Pulmonary artery endothelial cell (primary cell): ENCODE measurements at places on chromosomes 3 and 15. TPM values are rescaled to one million over a fixed set of nuclear protein-coding genes. Genes with fewer than 3 reads are reported as not detected.

DNA sequence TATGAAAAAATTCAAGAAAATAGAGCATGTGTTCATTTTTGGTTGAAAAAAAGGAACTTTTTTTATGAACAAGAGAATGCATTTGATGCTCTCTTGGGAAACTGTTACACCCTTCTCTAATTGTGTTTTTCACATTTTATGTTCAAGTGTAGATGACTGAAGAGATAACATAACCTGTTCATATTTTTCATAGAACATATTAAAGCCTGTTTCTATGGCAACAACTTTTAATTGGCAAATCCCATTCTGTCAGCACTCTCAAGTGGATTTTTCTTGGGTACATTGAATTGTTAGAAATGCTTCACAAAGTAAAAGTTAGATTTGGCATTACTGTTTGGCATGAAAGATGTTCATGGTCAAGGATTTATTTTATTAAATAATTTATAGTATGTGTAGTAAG, 117.5 kb downstream of the MBNL1 start:
- no peak for DNase-seq

The IL17RD gene
- 1.5 and 1.8 TPM in 2 replicates for total RNA-seq

GRCh38 chr3:150218236-150218635, 189.9 kb upstream of the TSC22D2 start:
- DNase-seq, result no peak

The IL12A gene
- 0.40 and 2.0 TPM in 2 replicates for total RNA-seq

DNA sequence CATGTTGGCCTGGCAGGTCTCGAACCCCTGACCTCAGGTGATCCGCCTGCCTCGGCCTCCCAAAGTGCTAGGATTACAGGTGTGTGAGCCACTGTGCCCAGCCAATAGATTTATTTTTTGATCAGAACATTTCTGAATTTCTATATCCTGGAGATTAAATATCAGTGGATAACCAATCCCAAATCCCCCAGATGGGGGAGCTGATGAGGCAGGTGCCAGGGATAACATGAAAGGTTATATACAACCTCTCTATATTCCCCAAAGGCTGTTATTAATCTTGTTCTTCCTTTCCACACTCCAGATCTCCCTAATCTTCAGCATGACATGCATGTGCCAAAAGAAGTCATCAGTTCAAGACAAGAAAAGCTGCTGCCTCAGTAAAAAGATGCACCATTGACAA, 112.3 kb downstream of the WDR76 start:
- DNase-seq, result no peak

The KNL1 gene
- total RNA-seq, result 18.1 and 33.8 TPM in 2 replicates

DNA sequence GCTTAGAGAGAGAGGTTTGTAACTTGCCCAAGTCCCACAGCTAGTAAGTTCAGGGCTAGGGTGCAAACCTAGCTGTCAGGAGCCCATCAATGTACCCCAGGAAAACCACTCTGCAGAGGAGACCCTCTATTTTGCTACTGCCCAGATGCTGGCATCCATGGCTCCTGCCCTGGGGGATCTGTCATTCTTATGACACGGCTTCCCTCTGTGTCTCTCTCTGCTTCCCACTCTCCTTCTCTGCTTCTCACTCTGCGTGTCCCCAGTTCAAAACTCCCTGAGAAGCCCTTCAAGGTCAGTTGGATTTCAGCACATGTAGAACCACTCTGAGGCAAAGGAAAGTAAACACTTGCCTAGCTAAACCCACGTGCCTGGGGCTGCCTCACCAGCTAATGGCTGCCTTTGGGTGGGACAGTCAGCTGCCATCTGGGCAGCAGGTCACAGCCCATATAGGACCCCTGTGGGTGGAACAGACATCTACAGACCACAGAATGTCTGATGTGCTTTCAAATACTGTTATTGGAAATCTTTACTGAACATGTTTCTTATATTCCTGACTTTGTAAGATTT, 29.4 kb upstream of the SLCO2A1 start:
- DNase-seq, result no peak

DNA sequence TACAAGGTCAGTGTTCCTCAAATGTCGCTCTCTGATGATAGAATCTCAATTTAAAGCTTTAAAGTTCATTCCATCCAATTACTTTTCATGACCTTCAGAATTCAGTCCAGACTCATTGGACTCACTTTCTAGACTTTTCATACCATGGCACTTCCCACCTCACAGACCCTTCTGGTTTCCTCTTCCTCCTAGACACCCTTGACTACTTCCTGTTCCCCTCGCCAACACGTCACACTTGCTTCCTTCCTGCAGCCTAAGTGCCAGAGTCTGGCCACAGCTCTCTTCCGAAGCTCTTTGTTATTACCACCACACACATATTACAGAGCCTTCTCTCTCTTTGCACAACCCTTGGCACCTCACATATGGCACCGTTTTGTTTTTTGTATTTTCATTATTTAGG, 59.1 kb upstream of the UMPS start:
- no peak for DNase-seq

DNA sequence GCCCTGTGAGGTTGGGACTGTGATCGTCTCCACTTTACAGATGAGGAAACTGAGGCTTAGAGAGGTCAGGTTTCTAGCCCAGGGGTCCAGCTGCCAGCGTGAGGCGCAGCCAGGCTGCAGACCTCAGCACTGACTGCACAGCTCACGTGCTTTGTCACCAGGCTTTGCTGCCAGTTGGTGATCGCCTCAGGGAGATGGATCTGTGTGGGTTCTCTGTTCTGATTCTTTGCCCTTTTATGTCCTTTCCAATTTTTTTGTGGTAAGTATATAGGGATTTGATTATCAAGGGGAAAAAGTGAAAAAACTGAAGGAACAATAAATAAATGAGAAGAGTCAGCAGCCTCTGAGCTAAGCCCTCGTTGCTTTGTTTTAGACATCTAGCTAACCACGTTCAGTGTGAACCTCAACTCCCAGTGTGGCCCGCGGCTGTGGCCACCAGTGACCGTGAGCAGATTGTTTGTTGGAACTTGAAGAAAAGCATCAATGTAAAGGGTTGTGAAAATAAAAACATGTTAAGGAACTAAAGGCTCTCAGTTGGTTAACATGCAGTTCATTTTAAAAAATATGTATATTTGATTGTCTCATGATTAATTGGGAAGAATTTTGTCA, 117.6 kb downstream of the PDE8A start:
- no peak for DNase-seq
